T-cell (primary cell): ENCODE measurements at places on chromosomes 4 and X.

- no peaks in the 10 kb centered on the region for H3K27me3 ChIP-seq
- no peaks in the 10 kb centered on the region for H3K4me1 ChIP-seq
- no peak for DNase-seq
- no peak overlapping the region for H3K27ac ChIP-seq
Observed at GRCh38 chr4:138090150-138090917, 151.8 kb downstream of the SLC7A11 start.

- no peaks in the 10 kb centered on the region for H3K36me3 ChIP-seq
- no peak overlapping the region for H3K27ac ChIP-seq
- H3K27me3 ChIP-seq, result no peaks in the 10 kb centered on the region
Observed at GRCh38 chrX:74446876-74447275, 25.6 kb downstream of the SLC16A2 start.

DNA sequence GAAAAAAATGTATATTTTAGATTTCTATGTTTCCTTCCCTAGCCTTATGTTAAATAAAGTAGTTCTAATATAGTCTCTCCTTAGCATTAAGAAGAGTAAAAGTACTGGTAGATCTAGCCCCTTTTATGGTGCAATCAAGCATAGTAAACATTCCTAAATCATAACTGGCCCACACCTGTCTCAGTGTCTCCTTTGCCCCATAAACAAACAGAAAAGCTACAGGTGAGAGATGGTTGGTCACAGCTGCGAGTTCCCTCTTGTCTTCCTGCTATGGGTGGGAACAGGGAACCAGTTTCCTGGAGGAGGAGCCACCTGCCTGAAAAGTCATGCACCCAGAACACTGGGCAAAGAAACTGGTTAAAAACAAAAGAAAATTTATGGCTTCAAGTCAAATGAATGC is 16.6 kb downstream of the SOWAHB start:
- H3K27ac ChIP-seq, result no peak overlapping the region
- H3K4me1 ChIP-seq, result no peaks in the 10 kb centered on the region
- no peak for DNase-seq
- H3K27me3 ChIP-seq, result no peaks in the 10 kb centered on the region

- H3K27ac ChIP-seq, result no peak overlapping the region
- no peaks in the 10 kb centered on the region for H3K27me3 ChIP-seq
- no peaks in the 10 kb centered on the region for H3K4me1 ChIP-seq
- no peak for DNase-seq
Observed at GRCh38 chrX:133405498-133406185, 9.6 kb downstream of the GPC4 start.

DNA sequence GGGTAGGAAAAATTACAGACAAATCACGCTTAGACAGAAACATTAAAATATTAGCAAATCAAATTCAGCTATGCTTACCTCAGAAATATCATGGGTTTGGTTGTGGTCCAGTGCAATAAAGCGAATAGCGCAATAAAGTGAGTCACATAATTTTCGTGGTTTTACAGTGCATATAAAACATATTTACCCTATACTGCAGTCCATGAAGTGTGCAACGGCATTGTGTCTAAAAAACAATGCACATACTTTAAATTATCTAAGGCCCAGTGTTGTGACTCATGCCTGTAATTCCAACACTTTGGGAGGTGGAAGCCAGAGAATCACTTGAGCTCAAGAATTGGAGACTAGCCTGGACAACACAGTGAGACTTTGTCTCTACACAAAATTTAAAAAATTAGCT is 195.7 kb upstream of the IL1RAPL1 start:
- H3K27ac ChIP-seq, result no peak overlapping the region
- no peaks in the 10 kb centered on the region for H3K36me3 ChIP-seq
- no peaks in the 10 kb centered on the region for H3K4me1 ChIP-seq

DNA sequence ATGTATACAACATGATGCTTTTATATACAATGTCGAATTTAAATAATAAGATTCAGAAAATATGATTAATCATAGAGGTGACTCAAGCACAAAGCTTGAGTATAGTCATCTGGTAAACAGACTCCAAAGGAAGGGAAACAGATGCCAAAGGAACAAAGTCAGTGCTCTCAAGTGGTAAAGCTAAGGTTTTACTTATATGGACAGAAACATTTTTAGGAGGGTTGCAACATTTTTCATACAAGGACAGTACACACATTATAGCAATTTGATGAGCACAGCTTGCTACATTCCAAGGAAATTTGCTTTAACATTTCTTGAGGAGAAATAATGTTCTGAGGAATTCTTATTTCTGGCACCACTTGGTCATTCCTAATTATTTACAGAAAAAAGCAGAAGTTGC is 333.4 kb upstream of the AADAT start:
- H3K4me1 ChIP-seq, result no peaks in the 10 kb centered on the region
- no peaks in the 10 kb centered on the region for H3K27me3 ChIP-seq
- no peak overlapping the region for H3K4me3 ChIP-seq
- no peaks in the 10 kb centered on the region for H3K36me3 ChIP-seq
- no peak for DNase-seq

DNA sequence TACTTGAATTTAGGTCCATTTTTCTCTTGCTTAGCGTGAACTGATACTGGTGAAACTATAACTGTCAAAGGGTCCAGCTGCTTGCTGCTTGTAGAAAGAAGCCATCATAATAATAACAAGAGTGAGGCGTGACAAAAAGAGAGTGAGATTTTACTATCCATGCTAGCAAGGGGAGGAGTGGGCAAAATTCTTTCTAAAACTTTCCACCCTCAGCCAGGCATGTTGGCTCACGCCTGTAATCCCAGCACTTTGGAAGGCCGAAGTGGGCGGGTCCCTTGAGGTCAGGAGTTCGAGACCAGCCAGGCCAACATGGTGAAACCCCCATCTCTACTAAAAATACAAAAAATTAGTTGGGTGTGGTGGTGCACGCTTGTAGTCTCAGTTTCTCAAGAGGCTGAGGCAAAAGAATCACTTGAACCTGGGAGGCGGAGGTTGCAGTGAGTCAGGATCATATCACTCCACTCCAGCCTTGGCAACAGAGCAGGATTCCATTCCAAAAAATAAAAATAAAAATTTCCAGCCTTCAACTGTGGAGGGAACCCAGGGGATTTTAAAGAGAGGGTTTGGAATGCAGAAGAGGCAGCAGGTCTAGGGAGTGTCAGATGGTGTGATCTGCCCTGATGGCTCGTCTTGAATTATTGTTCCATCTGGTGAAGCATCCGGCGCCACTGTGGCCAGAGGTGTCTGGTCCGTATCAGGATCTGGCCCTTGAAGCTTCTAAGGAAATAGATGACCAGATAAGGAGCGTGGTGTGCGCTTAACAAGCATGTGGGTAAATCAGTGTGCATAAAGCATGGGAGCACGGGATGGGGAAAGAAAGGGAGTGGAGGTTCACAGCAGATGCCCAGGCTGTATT is 51.8 kb downstream of the LRP2BP start:
- H3K4me1 ChIP-seq, result peaks cover 14% of the 10 kb centered on the region
- H3K27me3 ChIP-seq, result no peaks in the 10 kb centered on the region
- DNase-seq, result no peak
- no peak overlapping the region for H3K4me3 ChIP-seq

DNA sequence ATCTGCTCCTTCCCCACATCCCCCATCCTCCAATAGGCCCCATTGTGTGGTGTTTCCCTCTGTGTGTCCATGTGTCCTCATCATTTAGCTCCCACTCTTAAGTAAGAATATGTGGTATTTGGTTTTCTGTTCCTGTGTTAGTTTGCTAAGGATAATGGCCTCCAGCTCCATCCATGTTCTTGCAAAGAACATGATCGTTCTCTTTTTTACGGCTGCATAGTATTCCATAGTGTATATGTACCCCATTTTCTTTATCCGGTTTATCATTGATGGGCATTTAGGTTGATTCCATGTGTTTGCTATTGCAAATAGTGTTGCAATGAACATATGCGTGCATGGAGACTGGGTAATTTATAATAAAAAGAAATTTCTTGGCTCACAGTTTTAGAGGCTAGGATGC is 31.5 kb downstream of the GRK4 start:
- DNase-seq, result no peak
- H3K36me3 ChIP-seq, result no peaks in the 10 kb centered on the region
- no peak overlapping the region for H3K4me3 ChIP-seq

GRCh38 chrX:7435822-7436221 is 287.9 kb upstream of the PUDP start:
- H3K4me1 ChIP-seq, result no peaks in the 10 kb centered on the region
- DNase-seq, result no peak
- no peaks in the 10 kb centered on the region for H3K36me3 ChIP-seq
- no peaks in the 10 kb centered on the region for H3K27me3 ChIP-seq
- no peak overlapping the region for H3K27ac ChIP-seq

DNA sequence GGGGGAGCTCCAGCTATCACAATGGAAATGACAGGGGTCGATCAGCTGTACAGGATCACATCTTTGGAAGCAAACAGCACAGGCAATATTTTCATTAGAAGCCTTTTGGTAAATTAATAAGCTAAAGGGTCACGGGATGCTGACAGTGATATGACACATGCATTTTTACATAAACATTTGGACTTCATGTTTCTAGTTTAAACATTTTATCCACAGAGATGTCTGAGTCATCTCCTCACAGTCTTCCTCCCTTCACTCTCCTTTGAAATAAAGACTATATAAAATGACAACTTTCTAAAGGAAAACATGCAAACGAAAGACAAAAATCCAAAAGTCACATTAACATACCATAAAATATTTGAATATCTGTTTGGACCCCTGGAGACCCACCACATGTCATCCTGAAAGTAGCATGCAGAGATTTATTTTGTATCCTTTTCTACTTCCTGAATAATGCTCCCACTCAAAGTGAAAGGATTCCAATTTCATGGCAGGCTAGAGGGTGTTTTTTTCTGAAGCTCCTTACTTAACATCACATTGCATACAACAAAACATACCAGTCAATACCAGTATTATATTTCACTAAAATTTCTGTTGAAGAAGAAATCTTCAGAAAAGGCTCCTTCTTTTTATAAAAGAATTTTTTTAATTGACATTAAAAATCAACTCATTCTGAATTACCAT is 200.1 kb upstream of the PPARGC1A start:
- DNase-seq, result no peak
- no peaks in the 10 kb centered on the region for H3K4me1 ChIP-seq
- H3K36me3 ChIP-seq, result no peaks in the 10 kb centered on the region
- H3K27ac ChIP-seq, result no peak overlapping the region
- H3K27me3 ChIP-seq, result no peaks in the 10 kb centered on the region

DNA sequence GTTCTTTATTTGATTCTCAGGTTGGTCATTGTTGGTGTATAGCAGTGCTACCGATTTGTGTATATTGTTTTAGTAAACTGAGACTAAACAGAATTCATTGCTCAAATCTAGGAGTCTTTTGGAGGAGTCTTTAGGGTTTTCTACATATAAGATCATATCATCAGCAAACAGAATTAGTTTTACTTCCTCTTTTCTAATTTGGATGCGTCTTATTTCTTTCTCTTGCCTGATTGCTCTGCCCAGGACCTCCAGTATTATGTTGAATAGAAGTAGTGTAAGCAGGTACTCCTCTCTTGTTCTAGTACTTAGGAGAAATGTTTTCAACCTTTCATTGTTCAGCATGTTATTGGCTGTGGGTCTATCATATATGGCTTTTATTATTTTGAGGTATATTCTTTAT is 92.6 kb downstream of the IQCM start:
- H3K4me1 ChIP-seq, result no peaks in the 10 kb centered on the region
- H3K27ac ChIP-seq, result no peak overlapping the region
- H3K4me3 ChIP-seq, result no peak overlapping the region

DNA sequence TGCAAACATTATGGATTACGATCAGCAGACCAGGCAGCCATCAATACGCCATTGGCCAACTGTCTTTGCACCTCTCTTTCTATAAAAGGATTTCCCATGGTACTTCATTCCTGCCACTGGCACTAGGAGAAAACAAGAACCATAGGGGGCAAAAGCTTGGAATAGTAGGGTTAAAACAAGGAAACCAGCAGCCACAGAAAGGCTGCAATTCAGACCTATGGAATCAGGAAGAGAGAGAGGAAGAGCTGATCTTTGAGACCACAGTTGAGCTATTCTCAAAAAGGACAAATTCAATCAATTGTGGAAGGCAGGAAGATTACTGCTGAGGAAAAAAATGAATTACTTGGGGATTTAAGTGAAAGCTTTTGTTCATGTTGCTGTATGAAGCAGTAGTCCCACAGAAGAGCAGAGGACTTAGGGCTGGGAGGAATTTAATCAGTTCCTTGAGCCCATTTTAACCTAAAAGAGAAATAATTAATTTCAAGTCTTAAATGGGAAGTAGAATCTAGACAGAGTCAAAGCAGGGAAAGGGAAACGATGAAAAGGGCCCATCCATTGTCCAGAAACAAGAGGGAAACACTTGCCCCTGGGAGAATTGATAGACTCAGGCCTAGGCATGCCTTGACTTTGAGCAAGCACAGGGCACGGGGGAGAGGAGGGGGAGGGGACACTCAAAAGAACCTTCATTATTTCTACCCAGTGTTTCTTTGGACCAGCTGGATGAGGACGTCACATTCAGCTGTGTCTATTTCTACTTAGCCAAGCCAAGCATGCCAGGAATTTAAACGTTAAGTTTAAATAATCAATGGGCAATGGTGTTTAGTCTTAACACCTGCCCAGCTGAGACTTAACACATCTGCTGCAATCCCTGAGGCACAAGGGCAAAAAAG is 50.7 kb downstream of the SCD5 start:
- no peak overlapping the region for H3K27ac ChIP-seq
- no peak overlapping the region for H3K4me3 ChIP-seq
- H3K27me3 ChIP-seq, result no peaks in the 10 kb centered on the region
- DNase-seq, result no peak
